ENCODE measurements at places on chromosomes 2 and 18.
A peak's percentile ranks its signal among the peaks of the same experiment; 100 is the strongest.

DNA sequence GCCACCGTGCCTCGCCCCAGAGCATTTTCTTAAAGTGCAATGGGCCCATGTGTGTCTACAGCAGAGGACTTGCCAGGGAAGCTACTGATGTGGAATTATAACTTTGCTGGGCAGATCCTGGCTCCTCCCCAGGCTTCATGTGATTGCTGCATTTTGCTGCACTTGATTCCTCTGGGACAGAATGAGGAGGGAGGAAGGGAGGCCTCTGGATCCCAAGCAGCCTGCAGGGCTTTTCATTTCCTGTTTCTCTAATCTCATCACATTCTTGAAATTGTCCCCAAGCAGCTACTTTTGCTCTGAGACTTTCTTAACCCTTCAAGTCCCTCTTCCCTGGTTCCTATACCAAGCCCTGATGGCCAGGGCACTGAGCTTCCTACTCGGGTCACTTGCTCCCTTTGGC, 134.4 kb upstream of the SEC11C start:
- no peak for DNase-seq

DNA sequence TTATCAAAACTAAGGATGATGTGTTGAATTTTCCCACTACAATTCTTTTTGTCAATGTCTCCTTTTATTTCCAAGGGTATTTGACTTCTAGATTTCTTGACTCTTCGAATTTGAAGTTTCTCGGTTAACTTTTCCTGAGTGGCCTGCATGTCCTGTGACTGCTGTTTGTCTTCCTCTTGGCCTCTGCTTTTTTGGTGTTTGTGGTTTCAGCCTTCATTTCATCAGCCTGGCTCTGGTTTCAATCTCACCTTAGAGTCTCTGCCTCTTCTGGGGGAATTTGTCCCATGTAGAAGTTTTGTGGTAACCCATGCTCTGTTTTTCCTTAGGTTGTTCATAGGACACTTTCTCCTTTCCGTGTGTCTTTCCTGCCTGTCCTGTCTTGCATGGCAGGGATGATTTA, 28.3 kb upstream of the SNED1 start:
- DNase-seq: no peak

GRCh38 chr2:10079266-10079869, 843 bp downstream of the CYS1 start:
- no peak for DNase-seq

DNA sequence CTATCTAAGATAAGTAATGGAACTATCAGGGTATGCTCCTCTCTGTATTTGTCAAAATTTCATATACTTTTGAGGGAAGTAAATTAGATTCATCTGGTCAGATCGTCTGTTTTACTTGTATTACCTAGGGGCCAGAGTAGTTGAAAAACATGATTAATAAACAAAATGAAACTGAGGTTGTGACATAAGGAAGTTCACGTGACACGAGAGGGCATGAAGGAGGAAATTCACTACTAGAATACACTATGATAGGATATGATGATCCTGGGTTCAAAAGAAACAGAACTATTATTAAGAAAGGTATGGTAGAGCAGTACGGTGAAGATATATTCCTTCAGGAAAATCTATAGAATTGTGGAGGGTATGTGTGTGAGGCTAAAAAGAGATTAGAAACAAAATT, 58.4 kb upstream of the SPAG16 start:
- DNase-seq: no peak

DNA sequence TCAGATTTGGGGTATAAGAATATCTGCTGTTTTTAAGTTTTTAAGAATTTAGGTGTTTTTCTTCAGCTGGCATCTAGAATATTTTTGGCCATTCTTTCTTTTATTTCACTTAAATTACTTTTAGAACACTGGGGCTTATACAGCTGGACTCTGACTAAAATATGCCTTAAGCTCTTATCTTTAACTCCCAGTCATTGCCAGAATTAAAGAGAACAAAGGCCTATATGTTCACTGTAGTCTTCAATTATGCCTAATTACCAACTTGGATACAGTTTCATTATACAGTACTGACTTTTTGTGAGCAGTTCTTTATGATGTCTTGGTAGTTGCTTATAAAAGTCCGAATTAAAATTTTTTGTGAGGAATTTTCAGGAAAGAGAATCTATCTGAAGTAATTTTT, 192.8 kb downstream of the ZNF407 start:
- no peak for DNase-seq

GRCh38 chr18:77876319-77876865, 626.7 kb downstream of the GALR1 start:
- DNase-seq: no peak

- no peak for DNase-seq
Measured at GRCh38 chr2:54947646-54948045, 102.6 kb downstream of the RTN4 start.

DNA sequence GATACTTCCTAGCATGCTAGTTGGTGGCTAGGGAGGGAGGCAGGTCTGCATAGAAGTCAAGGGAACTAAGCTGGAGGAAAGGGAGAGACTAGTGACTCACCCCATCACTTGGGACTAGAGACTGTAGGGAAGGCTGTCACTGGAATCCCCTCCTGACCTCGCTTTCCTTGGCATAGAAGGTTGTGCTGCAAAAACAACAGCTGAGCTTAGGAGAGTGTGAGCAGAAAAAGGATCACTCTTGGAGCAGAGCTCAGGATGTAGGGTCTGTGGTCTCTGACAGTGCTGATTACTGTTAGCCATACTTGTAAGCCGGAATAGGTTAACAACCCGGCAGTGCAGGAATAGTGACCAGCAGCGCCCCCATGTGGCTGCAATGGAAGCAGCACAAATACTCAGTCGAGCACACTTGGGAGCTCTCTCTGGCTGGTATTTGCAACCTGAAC, 66.9 kb upstream of the SMAD2 start:
- DNase-seq: no peak

DNA sequence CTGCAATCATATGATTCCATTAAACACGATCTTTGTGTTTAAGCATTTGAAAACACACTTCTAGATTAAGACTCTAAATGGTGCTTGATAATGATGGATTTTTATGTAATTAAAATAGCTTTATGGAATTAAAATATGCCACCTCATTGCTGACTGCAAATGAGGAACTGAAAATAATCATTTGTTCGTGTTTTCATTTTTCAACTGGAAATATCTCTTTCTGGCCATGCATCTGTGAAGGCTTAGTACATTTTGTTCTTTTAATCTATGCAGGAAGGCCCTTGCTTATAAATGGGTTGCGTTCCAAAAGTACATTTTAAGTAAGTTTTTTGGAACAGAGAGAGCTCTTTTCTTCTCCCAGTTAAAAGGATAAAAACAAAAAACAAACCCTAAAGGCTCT, 125.5 kb downstream of the MC4R start:
- no peak for DNase-seq

DNA sequence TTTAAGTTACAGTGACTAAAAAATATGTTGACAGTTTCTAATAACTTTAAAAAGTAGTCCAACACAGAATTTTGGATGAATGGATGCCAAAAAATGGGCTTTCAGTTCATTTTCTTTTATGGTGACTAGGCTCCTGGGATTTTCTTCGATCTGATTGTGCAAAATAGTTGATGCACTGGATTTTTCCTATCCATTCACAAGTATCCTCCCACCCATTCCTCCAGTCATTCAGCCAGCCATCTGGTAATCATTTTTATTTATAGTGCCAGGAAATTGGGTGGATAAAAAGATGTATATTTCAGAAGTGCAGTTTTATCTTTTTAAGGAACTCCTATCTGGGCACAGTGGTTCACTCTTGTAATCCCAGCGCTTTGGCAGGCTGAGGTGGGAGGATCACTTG, 175.1 kb downstream of the PTPRM start:
- DNase-seq: no peak

GRCh38 chr18:65298422-65298821, 452.4 kb upstream of the CDH7 start:
- DNase-seq: no peak

DNA sequence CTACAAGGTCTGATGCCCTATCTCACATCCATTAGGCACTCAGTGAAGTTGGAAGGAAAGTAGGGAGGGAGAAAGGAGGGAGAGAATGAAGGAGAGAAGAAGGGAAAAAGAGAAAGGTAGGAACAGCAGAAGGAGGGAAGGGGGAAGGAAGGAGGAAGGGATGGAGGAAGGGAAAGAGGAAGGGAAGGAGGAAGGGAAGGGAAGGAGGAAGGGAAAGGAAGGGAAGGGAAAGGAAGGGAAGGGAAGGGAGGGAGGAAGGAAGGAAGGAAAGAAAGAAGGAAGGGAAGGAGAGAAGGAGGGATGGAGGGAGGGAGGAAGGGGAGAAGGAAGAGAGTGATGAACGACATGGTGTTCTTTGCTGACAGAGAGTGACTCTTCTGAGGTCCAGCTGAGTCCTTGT, 468.9 kb upstream of the MYT1L start:
- DNase-seq: no peak

DNA sequence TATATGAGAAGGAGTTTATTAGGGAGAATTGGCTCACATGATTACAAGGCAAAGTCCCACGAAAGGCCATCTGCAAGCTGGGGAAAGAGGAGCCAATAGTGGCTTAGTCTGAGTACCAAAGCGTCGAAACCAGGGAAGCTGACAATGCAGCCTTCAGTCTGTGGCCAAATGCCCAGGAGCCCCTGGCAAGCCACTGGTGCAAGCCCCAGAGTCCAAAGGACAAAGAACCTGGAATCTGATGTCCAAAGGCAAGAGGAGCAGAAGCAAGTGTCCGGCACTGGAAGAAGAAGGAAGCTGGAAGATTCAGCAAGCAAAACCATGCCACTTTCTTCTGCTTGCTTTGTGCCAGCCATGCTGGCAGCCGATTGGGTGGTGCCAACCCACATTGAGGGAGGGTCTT, 74.3 kb upstream of the NPAS2 start:
- DNase-seq: no peak

- peak; percentile 69 for DNase-seq
Measured at GRCh38 chr18:76426737-76427305, 68.2 kb downstream of the ZNF516 start.

- no peak for DNase-seq
Measured at GRCh38 chr18:41940506-41941215, 14.4 kb upstream of the PIK3C3 start.

GRCh38 chr18:62716619-62717168, 1.4 kb downstream of the PHLPP1 start:
- DNase-seq: peak; percentile 78

DNA sequence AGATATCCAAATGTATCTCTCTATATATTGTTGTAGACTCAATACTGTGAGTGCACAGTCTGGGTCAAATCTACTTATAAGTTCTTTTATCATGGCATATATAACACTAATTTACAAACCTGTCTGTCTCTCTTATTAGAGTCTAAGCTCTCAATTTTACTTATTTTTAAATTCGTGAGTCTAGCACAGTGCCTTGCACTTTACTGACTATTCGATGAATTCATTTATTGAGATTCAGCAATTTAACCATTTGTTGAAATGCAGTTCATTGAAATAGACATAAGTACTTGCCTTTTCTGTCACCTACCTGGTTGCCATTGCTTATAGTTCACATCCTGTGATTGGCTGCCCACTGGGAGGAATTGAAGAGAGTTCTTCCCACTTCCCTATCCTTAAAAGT, 10.3 kb upstream of the ALS2 start:
- DNase-seq: no peak

DNA sequence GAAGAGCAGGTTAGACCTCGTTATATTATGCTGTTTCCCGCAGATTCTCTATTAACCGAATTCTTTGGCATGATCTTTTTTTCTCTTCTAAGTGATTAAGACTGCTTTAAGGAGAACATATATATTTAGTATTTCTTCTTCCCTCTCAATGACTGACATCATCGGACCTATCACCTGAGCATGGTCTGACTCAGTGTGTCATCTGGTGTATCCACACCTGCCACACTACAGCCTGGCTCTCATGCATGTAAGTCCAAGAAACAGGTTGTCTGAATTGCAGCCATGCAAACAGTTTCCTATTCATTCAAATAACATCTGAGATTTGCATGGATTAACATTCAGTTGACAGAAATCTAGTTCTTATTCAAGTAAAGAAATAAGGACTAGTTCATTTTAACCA, 55.1 kb upstream of the CWC22 start:
- DNase-seq: no peak

DNA sequence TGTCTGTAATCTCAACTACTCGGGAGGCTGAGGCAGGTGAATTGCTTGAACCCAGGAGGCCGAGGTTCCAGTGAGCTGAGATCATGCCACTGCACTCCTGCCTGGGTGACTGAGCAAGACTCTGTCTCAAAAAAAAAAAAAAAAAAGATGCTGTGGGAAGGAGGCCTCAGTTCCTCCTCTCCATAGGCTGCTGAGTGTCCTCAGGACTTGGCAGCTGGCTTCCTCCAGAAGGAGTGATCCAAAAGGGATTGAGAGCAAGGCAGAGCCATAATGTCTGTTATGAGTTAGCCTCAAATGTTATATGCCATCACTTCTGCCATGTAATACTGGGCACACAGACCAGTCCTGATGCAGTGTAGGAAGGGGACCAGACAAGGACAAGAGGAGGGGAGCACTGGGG, 6.6 kb upstream of the NPC1 start:
- DNase-seq: no peak

GRCh38 chr2:128774320-128775216, 455.9 kb upstream of the HS6ST1 start:
- DNase-seq: peak; percentile 54

GRCh38 chr2:69625078-69625795, 18.3 kb downstream of the AAK1 start:
- DNase-seq: no peak

DNA sequence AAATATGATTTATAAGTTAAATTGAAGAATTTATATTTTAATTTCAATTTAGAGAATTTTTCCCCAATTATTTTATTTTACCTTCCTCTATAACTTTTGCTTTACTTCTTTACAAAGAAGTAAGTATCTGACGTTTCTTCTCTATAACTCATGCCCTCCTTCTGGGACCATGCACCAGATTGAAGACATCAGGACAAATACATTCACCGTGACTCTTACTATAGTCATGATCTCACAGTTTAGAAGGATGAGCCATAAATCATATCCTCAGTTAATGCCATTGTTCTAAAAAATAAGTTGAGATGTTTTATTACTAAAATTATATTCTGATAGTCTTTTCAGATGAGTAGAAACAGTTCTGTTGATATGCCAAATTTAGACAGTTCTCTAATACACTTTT, 279.3 kb downstream of the TMX3 start:
- DNase-seq: no peak

DNA sequence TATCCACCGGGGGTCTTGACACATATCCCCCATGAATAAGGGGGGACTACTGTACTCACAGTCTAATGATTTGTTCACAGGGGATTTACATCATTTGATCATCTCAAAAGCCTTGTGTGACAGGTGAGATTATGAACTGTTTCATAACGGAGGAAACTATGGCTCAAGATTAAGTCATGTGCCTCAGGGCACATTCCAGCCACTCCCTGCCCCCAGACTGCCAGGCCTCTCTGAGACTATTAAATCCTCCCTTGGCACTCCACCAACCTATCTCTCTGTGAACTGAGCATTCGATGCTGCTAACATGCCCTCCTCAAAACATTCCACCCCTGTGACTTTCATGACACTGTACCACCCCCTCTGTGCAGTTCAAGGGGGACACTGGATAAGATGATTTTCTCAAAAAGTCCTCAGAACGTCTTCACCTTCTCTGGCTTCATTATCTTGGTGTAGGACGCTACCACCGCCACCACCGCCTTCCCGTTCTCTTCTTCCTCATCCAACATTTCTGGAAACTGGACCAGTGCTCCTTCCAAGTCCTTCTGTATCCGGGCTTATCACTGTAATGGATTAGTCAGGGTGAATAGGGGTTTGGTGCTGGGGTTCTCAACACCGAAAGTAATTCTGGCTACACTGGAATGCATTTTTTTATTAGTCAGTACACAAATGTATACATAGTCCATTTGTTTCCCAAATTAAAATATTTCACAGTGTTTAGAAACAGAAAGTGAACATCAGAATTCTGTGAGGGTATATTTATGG, 169.6 kb downstream of the KCNS3 start:
- DNase-seq: no peak

- DNase-seq: no peak
Measured at GRCh38 chr2:119517433-119517832, 6.8 kb downstream of the SCTR start.

Data from type B pancreatic cell (in vitro differentiated cells).